ENCODE measurements at places on chromosomes 6 and 20.

DNA sequence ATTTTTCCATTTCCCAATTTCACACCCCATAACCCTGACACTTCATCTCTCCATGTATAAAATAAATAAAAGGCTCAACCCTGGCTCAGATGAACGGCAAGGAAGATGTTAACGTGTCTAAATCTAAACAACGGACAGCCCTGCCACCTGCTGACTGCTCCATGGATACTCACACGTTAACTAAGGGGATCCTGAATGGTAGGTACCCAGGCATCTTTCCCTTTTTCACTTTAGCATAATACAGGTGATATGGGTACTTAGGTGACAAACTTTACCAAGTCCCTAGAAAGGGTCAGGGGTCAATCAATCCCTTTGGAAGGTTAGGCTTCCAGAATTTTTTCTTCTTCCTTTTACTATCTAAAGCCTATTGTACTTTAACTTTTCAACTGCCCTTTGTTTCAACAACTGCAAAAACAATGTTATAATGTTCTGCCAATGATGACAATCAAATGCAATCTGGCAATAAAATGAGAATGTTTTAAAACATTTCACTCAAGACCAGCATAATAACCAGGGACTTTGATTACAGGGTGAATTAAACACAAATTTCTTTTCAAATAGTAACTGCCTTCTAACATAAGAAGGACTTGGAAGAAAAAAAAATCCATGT lies 52.4 kb upstream of the IPCEF1 start:
- peak; percentile 41 for DNase-seq

DNA sequence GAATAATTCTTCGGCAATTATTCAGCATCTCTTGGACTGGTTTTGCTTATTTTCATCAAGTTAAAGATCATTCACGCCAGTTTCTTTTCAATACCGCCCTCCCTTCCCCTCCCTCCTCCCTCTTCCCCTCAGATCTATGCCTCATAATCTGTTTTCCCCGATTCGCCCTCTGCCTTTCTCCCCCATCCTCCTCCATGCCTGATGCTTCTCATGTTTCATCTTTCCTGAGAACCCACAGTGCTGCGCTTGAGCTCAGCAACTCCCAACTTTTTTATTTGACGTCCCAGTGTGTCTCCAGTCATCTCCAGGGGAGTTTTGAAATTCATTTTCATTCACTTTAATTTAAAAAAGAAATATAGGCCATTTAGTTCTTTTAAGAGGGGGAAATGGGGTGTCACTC lies 142.7 kb downstream of the PTPRT start:
- no peak for DNase-seq

DNA sequence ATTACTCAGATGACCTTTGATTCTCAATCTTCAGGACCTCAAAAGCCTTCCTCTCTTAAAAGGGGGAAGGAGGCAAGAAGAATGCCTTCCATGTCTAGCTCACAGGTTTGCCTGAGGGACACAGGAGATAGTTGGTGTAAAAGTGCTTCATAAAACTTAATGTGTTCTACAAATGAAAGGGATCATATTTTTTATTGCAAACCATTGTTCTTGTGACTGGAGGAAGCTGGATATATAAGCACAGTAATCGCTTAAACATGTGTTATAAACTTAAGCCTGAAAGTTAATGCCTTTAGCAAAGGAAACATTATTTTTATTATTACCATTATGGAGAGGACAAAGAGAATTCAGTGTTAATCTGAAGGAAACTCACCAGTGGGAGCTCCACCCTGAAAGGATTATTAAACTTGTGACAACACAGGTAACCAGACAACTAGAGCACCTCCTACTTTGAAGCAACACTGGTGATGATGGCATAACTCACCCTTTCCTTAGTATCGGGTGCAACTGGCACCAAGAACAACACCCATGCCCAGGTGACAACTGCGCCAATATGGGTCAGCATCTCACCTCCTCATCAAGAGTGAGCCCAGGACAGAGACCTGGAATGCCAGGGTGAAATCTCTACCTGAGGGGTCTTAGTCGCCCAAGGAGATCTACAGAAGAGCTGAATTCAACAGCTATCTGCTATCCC lies 288.7 kb upstream of the PRDM1 start:
- no peak for DNase-seq

- DNase-seq = no peak
Measured at GRCh38 chr6:434051-434705, 42.6 kb downstream of the IRF4 start.

All from fibroblast of the aortic adventitia (primary cell).